ENCODE measurements at places on chromosomes 2 and 18. TPM values are rescaled to one million over a fixed set of nuclear protein-coding genes. Genes with fewer than 3 reads are reported as not detected.

- no peak for DNase-seq
These were observed 81.7 kb downstream of the RBMS1 start for GRCh38 chr2:160411955-160412354.

DNA sequence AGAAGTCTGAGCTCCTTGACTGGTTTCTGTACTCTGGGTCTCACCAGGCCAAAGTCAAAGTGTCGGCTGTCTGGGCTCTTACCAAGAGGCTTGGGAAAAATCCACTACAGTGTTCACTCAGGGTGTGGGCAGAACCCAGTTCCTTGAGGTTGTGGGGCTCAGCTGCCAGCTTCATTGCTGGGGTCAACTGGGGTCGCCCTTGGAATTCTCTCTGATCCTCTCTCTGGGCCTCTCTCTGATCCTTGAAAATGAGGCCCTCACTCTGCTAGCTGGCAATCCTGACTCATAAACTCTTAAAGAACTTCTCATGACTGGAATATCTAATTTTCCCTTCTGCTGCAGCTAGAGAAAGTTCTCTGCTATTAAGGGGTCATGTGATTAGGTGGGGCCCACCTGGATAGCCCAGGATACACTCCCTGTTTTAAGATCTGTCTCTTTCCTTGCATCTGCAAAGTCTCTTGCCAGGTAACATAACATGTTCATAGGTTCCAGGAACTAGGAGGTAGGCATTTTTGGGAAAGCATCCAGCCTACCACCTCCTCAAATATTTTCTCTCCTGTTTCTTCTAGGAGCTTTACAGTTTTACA lies 66.3 kb downstream of the SP110 start:
- no peak for DNase-seq

GRCh38 chr2:96267159-96267971 lies 1.3 kb downstream of the CIAO1 start:
- no peak for DNase-seq

GRCh38 chr2:72082021-72082601 lies 65.6 kb downstream of the CYP26B1 start:
- no peak for DNase-seq

RAX gene
- not detected for total RNA-seq

DNA sequence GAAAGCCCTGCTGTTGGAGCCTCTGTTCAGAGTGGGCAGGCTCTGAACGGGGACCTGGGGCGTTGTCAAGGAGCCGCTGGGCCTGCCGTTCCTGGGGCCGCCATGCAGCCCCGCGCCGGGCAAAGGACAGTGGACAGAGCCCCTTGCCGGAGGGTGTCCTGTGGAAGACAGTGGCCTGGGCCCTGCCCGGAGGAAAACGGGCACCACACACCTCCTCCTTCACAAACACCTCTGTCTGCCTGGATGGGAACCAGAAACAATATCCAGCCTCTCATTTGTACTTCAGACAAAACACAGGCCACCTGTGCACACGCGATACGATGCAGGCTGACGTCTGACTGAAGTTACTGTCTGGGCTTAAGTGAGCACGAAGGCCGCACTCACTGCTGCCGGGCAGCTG lies 233.7 kb downstream of the TWIST2 start:
- DNase-seq = no peak

ANKRD30B gene
- 26.2 TPM for total RNA-seq

DNA sequence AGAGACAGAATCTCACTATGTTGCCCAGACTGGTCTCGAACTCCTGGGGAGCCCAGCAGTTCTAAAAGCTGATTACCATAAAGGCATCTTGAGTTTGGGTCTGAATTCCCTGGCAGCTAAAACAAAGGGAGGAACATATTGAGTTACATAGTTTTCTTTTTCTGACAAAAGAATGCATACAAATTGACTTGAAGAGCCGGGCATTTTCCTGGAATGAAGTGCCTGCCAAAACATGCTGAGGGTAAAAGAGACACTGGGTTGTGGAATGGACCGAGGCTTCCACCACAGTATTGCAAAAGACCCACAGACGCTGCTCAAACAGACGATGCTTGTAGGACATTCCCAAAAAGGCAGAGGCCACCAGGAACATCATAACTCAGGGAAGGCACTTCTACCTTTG lies 35.1 kb upstream of the ROCK2 start:
- no peak for DNase-seq

GRCh38 chr2:29497375-29497774 lies 382.2 kb downstream of the CLIP4 start:
- DNase-seq = no peak

SRD5A2 gene
- total RNA-seq = not detected

IL36RN gene
- not detected for total RNA-seq
